ENCODE measurements at places on chromosomes 6 and 20.

- DNase-seq: no peak
These were observed 87.0 kb downstream of the CDH22 start for GRCh38 chr20:46221256-46221833.

- DNase-seq: no peak
These were observed 593 bp upstream of the COL9A3 start for GRCh38 chr20:62816031-62816883.

DNA sequence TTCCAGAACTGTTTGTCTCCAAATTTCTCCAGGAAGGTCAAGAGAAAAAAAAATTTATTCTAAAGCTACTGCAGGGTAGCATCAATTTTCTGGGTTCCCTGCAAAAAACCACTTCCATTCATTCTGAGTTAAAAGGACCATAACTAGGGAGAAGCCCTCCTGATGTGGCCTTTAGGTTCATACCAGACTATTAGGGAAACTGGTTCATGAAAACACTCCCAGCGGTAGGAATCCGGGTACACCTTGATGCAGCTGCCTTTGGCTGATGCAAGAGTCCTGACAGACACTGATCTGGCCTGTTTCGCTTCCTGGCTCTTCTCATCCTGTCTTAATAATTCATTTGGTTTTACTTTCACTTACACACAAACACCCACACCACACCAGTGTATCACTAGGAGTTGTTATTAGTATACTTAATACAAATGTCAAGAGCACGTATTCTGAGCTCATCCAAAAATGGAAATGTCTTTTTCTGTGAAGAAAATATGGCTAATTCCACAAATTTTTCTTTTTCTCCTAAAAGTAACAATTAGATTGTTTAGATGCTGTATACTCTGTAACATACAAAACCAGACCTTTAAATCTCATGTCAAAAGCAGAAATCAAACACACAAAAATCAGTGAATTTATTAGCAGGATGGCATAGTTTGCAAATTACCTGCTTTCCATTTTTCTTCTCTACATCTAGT lies 38.4 kb upstream of the ARHGAP18 start:
- peak; percentile 77 for DNase-seq

DNA sequence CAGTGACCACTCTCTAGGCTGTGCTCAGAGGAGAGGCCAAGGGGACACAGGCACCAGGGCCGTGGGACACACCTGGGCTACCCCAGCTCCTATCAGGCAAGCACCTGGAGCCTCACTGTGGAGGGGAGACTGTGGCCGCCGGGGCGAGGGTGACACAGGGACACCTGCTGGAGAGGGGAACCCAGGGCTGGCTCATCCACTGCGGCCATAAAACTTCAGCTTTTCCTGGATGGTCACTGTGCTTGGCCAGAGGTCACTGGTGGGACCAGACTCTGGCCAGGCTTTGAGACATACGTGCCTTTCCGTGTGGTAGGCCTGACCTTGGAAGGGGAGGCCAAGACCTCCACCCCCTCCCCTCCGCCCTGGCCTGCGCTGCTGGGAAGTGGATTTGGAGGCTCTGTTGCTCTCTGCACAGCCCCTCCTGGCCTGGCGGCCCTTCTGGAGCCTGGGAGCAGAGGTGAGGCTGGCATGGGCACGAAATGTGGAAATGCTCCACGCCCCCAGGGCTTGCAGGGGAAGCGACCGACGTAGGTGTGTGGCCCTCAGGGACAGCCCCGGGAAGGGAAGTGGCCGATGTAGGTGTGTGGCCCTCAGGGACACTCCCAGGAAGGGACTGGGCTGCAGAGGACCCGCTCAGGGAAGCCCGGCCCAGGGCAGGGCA lies 42.9 kb upstream of the BHLHE23 start:
- no peak for DNase-seq

- DNase-seq: no peak
These were observed 170.8 kb downstream of the KCNQ5 start for GRCh38 chr6:72792692-72793091.

- DNase-seq: no peak
These were observed 13.9 kb upstream of the BFSP1 start for GRCh38 chr20:17545127-17545526.

DNA sequence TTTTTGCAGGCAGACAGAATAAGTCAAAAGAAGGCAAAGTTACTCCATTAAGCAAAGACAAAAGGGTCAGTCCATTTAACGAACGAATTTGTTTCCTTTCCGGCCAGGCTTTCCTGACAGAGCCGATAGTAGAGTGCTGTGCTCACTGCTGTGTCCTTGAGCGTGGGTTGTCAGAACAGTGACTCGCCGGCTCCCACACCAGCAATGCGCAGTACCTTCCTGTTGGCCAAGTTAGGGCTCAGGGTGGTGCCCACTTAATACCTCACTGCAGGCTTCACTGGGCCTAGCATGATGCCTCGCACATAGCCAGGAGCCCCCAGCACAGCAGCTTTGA lies 294.7 kb downstream of the FOXC1 start:
- no peak for DNase-seq

GRCh38 chr6:160042014-160042773 lies 73.3 kb downstream of the IGF2R start:
- DNase-seq: peak; percentile 89

DNA sequence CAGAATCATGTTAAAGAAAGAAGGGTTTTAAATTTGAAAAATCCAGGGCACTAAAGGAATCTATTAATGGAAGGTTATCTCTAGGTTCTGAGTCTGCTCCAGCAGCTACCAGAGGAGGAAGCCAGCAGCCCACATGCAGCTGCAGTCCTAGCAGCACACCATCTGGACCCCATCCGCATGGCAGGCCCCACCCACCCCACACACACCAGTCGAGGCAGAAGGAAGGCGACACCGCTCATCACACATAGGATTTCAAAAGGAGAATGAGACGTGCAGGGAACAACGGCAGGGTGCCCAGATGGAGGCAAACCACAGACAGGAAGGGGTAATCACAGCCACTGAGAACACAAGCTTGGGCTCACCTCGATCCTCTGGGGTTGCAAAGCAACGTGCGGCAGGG lies 78.9 kb downstream of the GINS1 start:
- DNase-seq: no peak

- DNase-seq: no peak
These were observed 35.5 kb downstream of the DHX35 start for GRCh38 chr20:38997622-38998021.

DNA sequence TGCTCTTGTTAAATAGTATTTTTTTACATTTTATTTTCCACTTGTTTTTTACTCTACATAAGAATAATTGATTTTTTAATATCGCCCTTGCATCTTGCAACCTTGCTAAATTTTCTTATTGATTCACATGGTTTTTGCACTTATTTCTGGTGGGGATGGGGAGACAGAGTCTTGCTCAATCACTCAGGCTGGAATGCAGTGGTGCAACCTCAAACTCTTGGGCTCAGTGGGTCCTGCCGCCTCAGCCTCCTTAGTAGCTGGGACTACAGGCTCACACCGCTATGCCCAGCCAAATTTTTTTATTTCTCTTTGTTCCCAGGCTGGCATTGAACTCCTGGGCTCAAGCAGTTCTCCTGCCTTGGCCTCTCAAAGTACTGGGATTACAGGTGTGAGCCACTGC lies 30.3 kb downstream of the LIN28B start:
- DNase-seq: no peak

DNA sequence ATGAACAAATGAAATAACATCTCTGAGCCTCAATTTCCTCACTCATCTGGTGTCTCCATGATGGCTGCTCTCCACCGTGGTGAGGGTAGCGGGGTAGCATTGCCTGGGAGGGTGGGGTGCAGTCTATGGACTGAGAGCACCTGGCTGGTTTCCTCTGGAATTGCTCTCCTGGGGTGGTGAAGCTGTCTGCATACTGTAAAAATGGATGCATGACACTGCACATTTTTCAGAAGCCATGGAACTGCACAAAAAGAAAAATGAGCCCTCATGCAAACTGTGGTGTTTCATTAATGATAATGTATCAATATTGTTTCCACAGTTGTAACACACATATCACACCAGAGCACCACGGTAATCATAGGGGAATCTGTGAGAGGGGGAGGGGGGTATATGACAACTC lies 12.1 kb upstream of the ITPR3 start:
- DNase-seq: no peak

- no peak for DNase-seq
These were observed 63.2 kb downstream of the SEL1L2 start for GRCh38 chr20:13927171-13927570.

DNA sequence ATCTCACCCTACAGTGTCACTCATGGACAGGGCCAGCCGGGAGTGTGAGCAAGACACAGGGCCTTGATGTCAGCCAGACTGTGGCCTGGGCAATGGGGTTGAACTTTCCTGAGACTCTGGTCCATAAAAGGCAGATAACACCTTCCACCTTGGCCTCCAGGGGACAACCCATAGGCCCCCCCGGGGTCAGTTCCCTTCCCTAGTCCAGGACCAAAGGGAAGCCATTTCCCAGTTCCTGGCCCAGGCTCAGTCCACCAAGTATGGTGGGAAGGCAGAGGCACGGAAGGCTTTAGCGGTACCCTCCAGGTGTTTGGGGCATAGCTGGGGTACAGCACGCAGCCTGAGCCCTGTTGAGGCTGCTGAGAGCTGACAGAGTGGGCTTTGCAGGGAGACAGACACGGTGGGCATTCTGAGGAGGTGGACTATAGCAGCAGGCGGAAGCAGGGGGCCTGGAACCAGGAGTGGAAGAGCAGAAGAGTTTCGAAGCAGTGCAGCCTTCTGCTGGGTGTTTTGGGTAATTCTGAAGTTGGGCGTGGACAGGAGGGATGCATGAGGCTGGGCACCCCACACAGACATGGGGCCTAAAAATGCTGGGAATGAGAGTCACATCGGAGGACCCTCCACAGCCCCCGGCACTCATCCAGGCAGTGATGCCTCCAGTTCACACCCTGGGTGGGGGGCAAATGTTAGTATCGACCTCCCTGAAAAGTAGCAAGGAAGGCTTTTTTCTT lies 43.9 kb upstream of the CD93 start:
- no peak for DNase-seq

- DNase-seq: no peak
These were observed 136.7 kb upstream of the CNR1 start for GRCh38 chr6:88302769-88303225.

GRCh38 chr6:116326181-116326671 lies 44.5 kb upstream of the DSE start:
- DNase-seq: no peak

- peak; percentile 67 for DNase-seq
These were observed 66.4 kb downstream of the AFDN start for GRCh38 chr6:167892835-167893815.

- DNase-seq: peak; percentile 19
These were observed 3.5 kb upstream of the ACAT2 start for GRCh38 chr6:159758031-159759001.

Measured in RWPE1 (cell line).